ENCODE measurements at places on chromosomes 7 and 10.

DNA sequence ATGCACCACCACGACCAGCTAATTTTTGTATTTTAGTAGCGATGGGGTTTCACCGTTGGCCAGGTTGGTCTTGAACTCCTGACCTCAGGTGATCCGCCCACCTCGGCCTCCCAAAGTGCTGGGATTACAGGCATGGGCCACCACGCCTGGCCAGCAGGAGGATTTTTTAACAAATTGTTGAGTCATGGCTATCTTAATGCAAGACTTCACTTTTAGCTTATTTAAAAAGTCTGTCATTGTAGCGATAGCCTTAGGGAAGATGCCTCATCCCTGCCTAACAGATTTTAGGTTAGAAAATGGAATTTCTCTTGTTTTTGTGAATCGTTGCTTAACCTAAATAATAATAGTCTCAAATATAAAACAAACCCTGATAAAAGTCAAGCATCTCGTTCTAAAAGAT, 35.5 kb downstream of the PPP2R2D start:
- no peak for DNase-seq

- DNase-seq: no peak
Observed at GRCh38 chr10:100709146-100710082, 36.0 kb upstream of the PAX2 start.

DNA sequence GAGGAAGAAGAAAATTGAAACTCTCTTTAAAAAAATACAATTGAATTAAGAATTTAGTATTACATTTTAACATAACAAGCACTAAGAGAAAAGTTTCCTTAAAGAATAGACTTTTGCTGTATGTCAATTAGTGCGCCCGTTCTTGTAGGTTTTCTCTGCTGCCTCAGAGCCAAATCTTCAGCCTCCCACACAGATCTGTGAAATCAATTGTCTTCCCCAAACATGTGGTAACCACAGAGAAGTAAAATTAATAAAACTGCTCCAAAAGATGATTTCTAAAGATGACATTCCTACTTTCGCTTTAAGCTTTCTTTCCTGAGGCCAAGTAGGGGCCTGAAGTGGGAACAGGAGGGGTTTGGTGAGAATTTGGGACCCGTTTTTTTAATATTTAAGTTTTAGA, 113.2 kb upstream of the ADO start:
- DNase-seq: no peak

DNA sequence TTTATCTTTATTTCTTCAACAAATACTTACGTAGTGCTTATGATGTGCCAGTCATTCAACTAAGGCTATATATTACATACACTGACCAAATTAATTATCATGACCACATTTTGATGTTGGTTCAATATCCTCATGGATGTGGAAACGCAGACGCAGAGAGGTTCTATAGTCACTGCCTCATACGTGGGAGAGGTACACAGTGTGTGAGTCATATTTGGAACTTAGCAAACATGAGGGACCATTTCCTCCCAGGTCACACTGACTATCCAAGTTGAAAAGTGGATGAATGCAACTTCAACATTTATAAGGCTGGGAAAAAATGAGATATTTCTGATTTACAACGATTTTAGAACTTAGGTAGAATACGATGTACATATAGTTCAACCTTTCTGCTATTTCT, 113.6 kb downstream of the PRLHR start:
- DNase-seq: no peak

GRCh38 chr7:157399086-157399687, 62.4 kb downstream of the DNAJB6 start:
- no peak for DNase-seq

DNA sequence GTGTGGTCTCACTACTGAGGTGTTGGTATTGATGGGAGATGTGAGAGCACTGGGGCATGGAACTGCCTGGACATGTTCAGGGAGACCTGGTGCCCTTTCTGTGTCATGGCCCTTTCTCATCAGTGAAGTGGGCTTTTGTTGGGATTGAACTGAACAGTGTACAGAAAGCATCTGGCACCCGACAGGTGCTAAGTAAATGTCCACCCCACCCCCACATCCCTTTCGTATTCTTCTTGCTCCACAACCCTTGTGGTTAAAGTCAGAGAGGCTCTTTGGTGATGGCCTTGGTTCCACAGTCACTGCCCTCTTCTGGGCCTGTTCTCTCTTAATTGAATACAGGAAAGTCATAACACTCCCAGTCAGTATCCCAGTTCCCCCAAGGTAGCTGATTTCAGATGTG, 5.4 kb downstream of the NOM1 start:
- no peak for DNase-seq

GRCh38 chr10:118968482-118968881, 61.0 kb upstream of the NANOS1 start:
- no peak for DNase-seq

DNA sequence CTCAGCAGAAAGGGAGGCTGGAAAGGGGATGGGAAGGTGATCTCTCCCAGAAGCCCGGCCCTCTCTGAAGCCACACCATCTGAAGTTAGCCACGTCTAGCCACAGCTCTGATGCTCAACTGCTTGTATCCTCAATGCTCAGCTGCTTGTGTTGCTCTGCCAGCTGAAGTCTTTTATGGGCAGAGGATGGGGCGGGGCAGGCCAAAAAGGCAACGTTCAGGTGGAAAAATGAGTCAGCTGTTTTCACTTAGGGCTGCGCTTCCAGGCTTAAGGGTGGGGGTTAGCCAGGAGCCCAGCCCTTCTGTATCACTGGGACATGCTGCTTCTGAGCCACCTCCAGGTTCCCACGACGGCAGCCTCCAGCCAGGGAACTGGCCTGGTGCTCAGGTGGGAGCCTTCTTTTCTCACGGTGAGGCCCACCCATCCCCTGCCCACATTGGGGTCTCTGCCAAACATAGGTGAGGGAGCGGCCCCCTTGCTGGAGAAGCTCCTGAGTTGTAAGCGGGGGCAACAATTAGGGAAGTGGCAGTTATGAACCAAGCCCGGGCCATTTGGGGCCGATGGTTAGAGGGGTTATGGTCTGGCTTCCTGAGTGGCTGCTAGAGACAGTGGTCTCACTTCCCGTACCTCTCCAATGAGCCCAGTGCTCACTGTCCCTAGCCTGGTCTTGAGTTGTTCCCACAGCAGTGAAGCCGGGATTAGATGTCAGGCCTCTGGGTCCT, 44.9 kb upstream of the CNPY1 start:
- no peak for DNase-seq

GRCh38 chr10:114402871-114403540, 1.3 kb downstream of the AFAP1L2 start:
- DNase-seq: no peak

- no peak for DNase-seq
Observed at GRCh38 chr7:12162415-12163113, 48.5 kb upstream of the TMEM106B start.

GRCh38 chr10:23099816-23100215, 4.4 kb downstream of the MSRB2 start:
- no peak for DNase-seq

GRCh38 chr7:148921806-148922205, 37.7 kb upstream of the EZH2 start:
- no peak for DNase-seq

DNA sequence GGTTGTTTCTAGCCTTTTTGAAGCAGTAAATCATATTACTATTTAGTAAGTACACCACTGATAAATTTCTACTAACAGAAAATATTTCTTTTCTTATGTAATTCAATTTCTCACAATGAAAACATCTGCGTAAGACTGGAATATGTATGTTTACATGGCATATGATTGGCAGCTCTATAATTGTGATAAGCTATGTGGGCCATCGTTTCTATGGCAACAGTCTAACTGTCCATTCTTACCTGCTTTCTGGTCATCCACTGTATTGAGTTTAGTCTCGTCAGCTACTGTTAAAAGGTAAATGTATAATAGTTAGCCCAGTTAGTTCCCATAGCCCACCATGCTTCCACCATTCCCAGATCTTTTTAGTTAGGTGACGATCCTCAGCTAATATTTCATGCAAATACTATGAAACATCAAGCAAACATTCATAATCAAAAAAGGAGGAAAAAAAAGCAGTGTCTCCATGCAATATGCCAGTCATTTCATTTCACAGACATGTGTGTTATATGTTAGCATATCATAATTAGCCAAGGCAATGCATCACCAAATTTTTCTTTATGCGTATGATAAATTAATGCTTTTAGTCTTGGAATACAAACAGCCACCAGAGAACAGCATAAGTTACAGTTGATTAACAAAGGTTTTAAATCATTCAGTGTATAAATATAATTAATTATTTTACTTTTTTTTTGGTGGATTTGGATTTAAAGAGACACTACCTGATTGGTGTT, 479.0 kb downstream of the PARD3 start:
- no peak for DNase-seq

- no peak for DNase-seq
Observed at GRCh38 chr7:111840528-111840927, 278.2 kb upstream of the IMMP2L start.

- DNase-seq: no peak
Observed at GRCh38 chr7:82257118-82257695, 186.4 kb downstream of the CACNA2D1 start.

DNA sequence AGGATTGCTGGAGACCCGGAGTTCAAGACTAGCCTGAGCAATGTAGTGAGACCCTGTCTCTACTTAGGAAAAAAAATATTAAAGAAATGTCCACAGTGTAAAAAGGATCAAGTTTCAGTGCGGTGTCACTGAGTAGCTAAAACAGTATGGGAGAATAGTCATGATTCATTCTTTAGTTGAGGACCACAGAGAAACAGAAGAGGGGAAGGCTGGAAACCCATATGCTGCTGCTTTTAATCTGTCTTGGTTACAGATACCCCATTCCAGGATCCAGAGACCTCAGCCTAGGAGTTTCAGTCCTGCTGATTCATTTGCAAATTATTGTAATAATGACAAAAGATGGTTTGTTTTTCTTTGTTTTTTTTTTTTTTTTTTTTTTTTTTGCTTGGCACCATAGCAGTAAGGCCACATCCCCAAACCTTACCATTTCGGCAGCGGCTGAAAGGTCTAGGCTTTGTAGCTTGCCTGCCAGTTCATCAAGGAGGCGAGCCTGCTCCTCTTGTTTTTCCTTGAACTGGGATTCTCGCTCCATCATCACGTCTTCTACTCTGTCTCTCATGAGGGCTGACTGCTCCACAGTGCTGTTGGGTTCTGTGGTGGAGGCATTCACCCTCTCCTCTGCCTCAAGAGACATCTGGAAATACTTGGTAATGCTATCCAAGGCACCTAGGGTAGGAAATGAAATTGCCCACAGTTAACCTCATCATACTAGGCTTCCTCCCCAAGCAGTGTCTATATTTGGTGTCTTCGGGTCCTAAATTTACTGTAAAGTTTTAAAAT, 44.2 kb downstream of the DLD start:
- DNase-seq: no peak

DNA sequence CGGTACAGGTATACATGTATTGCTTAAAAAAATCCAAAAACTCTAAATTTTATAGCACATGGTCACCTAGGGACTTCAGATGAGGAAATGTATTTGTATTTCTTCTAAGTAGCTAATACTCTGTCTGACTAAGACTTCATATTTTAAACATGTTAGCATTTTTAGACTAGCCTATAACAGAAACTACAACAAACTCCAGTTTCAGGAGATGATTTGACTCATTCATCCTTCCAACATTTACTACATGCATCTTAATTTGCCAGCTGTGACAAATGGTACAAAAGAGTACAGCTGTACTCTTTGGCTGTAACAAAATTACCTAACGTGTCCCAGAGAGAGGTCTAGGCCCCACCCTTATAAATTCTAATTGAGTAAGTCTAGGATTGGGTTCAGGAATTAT, 22.2 kb downstream of the TMEM209 start:
- DNase-seq: no peak

DNA sequence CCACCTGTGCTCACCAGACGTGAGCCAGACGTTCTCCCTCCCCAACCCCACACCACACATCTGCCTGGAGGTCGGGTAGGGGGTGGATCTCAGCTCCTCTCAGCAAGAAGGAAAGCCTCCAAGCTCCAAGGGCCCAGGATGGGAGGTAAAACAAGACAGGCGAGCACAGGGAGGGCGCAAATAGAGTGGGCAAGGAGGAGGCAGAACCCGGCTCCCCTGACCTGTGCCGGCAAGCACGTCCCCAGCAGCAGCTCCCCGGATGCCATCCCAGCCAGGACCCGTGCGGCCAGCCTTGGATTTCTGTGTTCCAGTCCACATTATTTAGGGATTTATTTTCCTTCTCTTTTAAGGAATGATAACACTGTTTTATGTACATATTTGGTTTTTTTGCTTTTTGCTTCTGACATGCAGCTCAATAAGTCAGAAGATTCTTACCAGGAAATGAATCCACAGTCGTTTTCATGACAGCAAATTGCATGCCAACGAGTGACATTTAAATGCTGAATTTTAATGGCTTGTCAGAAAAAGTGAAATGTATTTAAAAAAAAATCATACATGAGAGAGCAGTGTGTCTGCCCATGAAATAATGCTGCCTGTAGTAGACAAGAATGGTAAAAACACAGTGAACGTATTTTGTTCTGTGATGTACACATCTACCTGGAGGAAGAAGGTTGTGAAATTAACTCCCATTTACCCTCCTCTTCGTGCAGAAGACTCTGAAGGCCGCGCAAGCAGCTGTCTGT, 276.5 kb downstream of the PTPRN2 start:
- peak; percentile 36 for DNase-seq

Measured in H1 (cell line).